ENCODE measurements at places on chromosomes 6 and 20.

GRCh38 chr6:169019727-169020491, 233.7 kb downstream of the THBS2 start:
- no peak for DNase-seq

GRCh38 chr20:19648024-19648423, 110.0 kb upstream of the RIN2 start:
- DNase-seq = no peak

DNA sequence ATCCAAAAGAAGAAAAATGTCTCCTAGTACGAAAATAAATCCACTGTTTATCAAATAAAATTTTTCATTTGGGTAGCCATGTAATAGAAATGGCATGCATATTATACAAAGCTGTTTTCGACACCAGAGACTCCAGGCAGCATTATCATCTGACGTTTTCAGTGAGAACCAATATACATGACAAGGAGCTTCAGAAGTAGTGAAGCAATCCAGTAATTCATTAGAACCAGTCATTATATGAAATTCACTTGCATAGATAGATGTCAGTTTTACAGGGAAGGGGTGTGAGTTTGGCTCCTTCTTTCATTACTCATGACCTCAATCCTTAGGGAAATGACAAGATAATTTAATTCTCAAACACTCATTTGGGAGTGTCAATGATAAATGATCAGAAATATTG, 14.7 kb downstream of the HTR1B start:
- no peak for DNase-seq

- no peak for DNase-seq
Observed at GRCh38 chr20:47549671-47550070, 48.0 kb downstream of the NCOA3 start.

DNA sequence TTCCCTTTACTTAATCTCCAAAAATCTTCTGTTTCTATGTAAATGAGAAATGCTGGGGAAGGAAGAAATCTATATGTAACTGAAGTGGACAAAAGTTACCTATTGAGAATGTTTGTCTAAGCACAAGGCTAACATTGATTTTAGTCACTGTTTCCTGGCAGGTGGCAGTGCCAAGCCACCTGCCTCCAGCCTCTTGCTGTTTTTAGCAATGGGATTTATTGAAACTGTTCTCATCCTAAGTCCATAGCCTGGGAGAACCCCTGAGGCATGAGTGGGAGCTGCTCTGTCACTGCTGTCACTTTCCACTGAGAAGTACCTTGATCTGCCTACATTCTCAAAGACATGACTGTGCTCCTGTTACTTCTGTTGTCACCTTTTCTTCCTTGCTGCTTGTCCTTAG, 14.7 kb downstream of the ENPP3 start:
- DNase-seq = no peak

- no peak for DNase-seq
Observed at GRCh38 chr6:87829622-87830121, 127.6 kb upstream of the AKIRIN2 start.

DNA sequence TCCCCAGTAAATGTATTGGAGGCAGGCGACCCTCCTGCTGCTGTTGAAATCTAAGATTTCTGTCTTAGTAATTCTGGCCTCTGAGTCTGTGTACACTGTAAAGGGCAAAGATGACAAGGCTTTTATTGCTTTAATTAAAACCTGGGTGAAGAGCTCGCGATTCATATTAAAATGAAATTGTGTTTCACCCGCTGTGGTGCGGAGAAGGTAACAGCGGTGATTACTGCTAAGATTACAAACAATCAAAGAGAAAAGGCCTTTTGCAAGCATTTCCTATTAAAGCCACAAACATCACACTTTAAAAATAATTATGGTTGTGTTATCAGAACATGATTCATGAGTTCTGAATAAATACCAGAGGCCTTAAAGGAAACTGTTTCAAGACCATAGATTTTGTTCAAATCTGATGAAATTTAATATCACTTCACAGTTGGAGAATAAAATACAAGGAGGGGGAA, 69.3 kb downstream of the TOX2 start:
- no peak for DNase-seq

All from activated CD4-positive, alpha-beta T cell treated with anti-CD3 and anti-CD28 coated beads, Interleukin-2, amount 50 U/mL, for 16 hours (primary cell).